ENCODE measurements at places on chromosomes 4 and X. TPM values are rescaled to one million over a fixed set of nuclear protein-coding genes. Genes with fewer than 3 reads are reported as not detected.

GRCh38 chr4:95013236-95013635 is 255.5 kb downstream of the BMPR1B start:
- no peak overlapping the region for H3K4me3 ChIP-seq
- no peak overlapping the region for H3K27ac ChIP-seq
- no peaks in the 10 kb centered on the region for H3K27me3 ChIP-seq
- no peak for DNase-seq
- H3K4me1 ChIP-seq = no peaks in the 10 kb centered on the region

- no peak for DNase-seq
- no peak overlapping the region for H3K27ac ChIP-seq
- H3K27me3 ChIP-seq = no peaks in the 10 kb centered on the region
- no peaks in the 10 kb centered on the region for H3K36me3 ChIP-seq
- H3K4me1 ChIP-seq = peaks cover 4% of the 10 kb centered on the region
- H3K4me3 ChIP-seq = peak overlapping the region; percentile 6
These were observed 32.9 kb downstream of the EREG start for GRCh38 chr4:74397748-74398426.

DNA sequence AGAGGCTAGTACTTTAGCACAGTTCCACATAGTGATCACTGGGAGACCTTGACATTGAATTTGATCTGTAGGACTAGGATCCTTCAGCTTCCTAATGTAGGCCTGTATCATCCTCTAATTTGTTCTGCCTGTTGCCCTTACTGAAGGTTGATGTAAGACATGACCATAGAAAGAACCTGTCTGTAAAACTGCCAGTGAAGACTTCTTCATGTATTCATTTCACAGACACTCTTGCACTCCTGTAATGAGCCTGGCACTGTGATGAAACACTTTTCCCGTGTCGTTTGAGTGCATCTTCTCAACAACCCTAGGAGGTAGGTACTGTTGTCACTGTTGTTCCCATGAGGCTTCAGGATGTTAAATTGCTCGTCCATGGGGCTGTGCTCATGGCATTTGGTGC is 14.7 kb downstream of the RAB9A start:
- peaks cover 6% of the 10 kb centered on the region for H3K36me3 ChIP-seq
- no peak overlapping the region for H3K4me3 ChIP-seq
- no peak overlapping the region for H3K27ac ChIP-seq
- no peak for DNase-seq
- no peaks in the 10 kb centered on the region for H3K27me3 ChIP-seq

DNA sequence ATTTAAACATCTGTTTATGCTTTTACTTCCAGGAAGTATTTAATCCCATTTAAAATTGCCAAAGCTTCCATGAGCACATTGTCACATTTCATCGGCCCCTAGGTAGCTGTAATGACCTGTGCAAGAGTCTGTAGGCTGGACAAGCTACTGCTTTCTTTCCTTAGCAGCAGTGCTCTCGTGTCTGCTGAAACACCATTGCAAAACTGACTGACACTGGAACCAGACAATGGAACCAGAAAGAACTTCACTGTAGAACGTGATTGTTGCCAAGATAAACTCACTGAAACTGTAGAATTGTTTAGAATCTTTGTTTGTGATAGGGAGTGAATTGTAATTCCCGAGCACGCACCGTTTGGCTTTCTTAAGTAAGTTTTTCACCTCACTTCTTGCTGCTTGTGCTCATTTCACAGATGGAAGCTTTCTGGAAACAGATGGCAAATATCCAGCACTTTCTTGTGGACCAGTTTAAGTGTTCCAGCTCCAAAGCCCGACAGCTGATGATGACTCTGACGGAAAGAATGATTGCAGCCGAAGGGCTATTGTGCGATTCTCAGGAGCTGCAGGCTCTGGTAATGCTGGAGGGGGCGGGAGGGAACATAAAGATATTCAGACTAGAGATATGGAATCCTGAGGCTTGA is 36.9 kb downstream of the EVC start:
- no peak overlapping the region for H3K27ac ChIP-seq
- no peaks in the 10 kb centered on the region for H3K27me3 ChIP-seq
- H3K36me3 ChIP-seq = peaks cover 24% of the 10 kb centered on the region
- H3K4me1 ChIP-seq = peaks cover 13% of the 10 kb centered on the region
- no peak overlapping the region for H3K4me3 ChIP-seq

DNA sequence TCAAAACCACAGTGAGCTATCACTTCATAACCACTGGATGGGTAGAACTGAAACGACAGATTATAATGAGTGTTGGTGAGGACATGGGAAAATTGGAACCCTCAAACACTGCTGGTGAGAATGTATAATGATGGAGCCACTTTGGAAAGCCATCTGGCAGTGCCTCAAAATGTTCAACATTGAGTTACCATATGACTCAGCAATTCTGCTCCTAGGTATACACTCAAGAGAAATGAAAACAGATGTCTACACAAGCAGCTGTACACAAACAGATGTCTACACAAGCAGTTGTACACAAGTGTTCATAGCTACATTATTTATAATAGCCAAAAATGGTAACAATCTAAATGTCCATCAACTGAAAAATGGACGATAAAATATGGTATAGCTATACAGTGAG is 143.9 kb downstream of the PDGFRA start:
- no peaks in the 10 kb centered on the region for H3K36me3 ChIP-seq
- H3K27me3 ChIP-seq = no peaks in the 10 kb centered on the region
- no peak overlapping the region for H3K27ac ChIP-seq
- DNase-seq = no peak
- H3K4me3 ChIP-seq = no peak overlapping the region

DNA sequence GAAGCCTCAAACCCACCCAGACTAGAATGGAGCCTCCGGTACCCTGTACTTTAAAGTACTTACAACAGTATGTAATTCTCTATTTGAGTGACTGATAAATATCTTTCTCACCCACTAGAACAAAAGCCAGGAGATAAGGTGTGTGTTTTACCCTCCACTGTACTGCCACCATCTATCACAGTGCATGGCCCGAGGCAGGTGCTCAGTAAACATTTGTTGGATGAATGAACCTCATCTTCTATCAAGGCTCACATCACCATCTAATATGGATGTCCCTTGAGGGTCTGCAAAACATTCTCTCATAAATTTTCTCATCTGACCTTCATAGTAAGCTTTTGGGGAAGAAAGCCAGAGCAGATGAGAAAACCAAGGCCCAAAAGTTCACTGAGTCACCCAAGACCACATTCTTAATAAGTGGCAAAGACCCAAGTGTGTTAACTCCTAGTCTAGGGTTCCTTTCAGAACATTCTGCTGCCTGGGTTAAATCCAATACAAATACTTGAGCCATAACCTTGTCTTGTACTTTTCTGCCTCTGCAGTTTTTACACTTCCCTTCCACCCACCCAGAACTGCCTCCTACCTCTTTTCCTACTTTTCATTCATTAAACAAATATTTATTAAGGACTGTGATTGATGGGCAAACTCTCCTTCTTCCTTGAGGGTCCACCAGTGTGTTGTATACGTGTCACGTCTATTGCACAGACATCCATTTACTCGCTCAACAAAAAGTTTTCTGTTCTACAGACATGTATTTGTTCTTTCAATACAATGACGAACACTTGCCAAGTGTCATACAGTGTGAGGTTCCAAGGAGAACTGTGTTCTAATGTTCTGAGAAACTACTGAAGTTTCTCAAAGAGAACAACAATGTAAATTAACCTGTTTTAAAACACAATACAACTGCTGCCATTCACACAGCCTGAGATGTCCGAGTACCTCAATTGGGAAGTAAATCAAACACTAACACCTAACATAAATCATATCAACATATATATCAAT is 35.7 kb downstream of the APBB2 start:
- H3K4me3 ChIP-seq = no peak overlapping the region
- no peaks in the 10 kb centered on the region for H3K36me3 ChIP-seq
- H3K4me1 ChIP-seq = peaks cover 56% of the 10 kb centered on the region
- no peaks in the 10 kb centered on the region for H3K27me3 ChIP-seq

- no peaks in the 10 kb centered on the region for H3K27me3 ChIP-seq
- no peaks in the 10 kb centered on the region for H3K36me3 ChIP-seq
These were observed 22.9 kb downstream of the APLN start for GRCh38 chrX:129631849-129632248.

- H3K4me3 ChIP-seq = no peak overlapping the region
- H3K4me1 ChIP-seq = no peaks in the 10 kb centered on the region
- H3K27ac ChIP-seq = no peak overlapping the region
- no peaks in the 10 kb centered on the region for H3K36me3 ChIP-seq
These were observed 15.7 kb downstream of the CCKAR start for GRCh38 chr4:26474551-26474950.

DNA sequence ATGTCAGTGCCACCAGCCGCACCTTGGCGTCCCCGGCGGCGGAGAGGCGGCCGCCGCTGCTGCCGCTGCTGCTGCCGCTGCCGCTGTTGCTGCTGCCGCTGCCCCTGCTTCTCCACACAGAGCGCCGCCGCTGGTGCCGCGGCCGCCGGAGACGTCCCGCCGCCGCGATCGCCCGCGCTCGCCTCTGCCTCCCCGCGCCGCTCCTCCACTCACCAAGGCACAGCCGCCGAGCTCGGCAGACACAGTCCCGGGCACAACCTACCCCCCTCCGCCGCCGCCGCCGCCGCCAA is at the start of gene PPP3CA:
Gene PPP3CA, minus strand, starts transcription at position 260 of the 290 bp plus-strand sequence.
- peaks cover 23% of the 10 kb centered on the region for H3K4me1 ChIP-seq
- no peaks in the 10 kb centered on the region for H3K27me3 ChIP-seq
- DNase-seq = no peak
- peak within 1 kb of the TSS; percentile 98 for H3K27ac ChIP-seq
- H3K4me3 ChIP-seq = peak within 1 kb of the TSS; percentile 92

GRCh38 chrX:140431521-140431920 is 73.3 kb downstream of the SOX3 start:
- no peak overlapping the region for H3K4me3 ChIP-seq
- H3K27me3 ChIP-seq = no peaks in the 10 kb centered on the region
- no peak for DNase-seq
- no peak overlapping the region for H3K27ac ChIP-seq
- no peaks in the 10 kb centered on the region for H3K36me3 ChIP-seq

- no peaks in the 10 kb centered on the region for H3K36me3 ChIP-seq
- no peak overlapping the region for H3K27ac ChIP-seq
- no peaks in the 10 kb centered on the region for H3K27me3 ChIP-seq
- H3K4me3 ChIP-seq = no peak overlapping the region
- no peak for DNase-seq
These were observed 13.2 kb downstream of the ATP8A1 start for GRCh38 chr4:42643685-42644084.

DNA sequence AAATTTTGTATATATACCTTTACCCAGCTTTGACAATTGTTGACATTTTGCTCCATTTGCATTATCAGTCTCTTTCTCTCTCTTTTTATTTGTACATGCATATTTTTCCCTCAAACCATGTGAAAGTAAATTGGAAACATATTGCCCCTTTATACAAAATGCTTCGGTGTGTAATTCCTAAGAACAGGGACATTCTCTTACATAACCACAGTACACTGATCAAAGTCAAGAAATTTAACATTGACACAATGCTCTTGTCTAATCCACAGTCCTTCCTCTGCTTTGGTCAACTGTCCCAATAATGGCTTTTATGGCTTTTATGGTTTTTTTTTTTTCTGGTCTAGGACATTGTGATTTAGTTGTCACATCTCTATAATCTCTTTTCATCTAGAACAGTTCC is 9.5 kb upstream of the SMS start:
- no peaks in the 10 kb centered on the region for H3K36me3 ChIP-seq
- H3K27ac ChIP-seq = no peak overlapping the region
- no peak overlapping the region for H3K4me3 ChIP-seq
- H3K4me1 ChIP-seq = peaks cover 7% of the 10 kb centered on the region
- DNase-seq = no peak
- H3K27me3 ChIP-seq = no peaks in the 10 kb centered on the region

ANKRD37 gene
- 19.2 TPM for total RNA-seq

AREG gene
- total RNA-seq = 17.7 TPM

SH3D19 gene
- total RNA-seq = 127 TPM

Measured in heart right ventricle (tissue), 16 donors.